Cerebellar cortex (tissue), 1 donor: ENCODE measurements at places on chromosomes 2 and 18.

- DNase-seq, result no peak
Observed at GRCh38 chr2:134537121-134537520, 181.7 kb downstream of the TMEM163 start.

GRCh38 chr2:42949125-42949524 lies 156.7 kb upstream of the HAAO start:
- DNase-seq, result no peak

DNA sequence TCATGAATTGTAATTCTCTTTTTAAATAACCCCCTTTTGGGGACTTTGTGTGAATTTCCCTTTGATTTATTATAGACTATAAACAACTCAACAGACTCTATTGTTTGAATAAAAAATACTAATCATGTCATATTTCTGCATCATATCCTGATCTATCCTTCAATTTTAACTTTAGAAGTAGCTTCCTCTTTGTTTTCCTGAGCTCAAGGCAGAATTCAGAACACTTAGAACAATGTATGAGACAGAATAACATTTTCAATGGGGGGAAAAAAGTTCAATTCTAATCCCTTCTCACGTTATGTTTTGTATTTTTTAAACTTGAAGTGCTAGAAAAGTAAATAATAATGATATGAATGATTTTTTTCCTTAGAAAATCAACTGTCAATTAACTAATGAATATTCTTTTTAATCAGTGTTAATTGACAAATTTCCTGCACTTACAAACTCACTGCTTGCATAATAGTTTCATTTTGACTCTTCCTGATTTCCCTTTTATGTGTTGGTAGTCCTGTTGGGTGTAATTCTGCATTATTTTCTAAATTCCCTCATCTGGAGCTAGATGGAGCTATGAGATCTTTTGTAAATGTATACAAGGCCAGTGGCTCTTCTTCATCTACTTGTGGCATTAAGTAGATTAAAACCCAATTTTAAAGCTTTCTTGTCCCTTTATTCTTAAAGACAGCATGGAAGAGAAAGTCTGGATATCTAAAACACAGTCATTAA lies 326.1 kb downstream of the PARD3B start:
- DNase-seq, result peak; percentile 21

DNA sequence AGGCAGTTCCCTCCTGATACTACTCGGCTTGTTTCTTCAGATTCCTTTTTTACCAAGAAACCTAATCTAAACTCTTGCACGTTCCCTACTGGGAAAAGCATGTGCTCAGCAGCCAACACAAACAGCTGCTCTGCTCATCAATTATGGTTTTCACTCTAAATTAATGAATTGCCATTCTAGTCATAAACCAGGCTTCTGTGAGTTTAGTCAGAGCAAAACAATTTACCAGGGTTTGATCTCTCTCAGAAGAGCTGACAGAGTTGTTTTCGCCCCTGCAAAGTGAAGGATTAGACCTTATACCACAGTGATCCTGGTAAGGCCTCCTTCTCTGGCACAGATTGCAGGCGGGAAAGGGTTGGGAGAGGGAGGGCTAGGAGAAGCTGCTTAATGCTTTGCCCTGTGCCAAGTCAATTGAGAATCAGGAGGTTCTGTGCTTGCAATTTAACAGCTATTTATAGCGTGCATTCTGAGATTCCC lies 57.2 kb downstream of the REEP1 start:
- no peak for DNase-seq

GRCh38 chr2:215754546-215754945 lies 258.8 kb downstream of the MREG start:
- no peak for DNase-seq

DNA sequence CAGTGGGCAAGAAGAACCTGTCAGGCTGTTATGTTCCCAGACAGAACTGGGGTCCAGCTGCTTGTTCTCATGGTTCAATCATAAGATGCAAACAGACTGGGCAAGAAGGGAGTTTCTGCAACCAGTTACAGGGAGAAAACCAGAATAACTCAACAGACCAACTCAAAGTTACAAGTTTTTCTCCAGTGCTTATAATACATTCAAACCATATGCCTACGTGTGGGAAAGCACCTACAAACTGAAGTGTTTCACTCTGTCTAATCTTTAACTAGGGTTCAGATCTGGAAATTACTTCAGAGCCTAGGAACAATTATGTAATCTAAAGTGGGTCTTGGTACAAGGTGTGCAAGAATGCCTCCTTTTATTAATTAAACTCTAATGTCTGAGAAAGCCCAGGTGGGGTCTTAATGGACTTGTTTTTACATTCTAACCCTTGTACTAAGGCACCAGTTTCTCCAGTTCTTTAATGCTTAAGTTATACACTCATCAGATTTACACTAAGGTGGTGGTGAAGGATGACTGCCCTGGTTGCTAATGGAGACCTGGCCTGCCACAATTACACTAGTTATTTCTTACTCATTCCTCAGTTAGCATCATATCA lies 951.9 kb downstream of the TSN start:
- no peak for DNase-seq

- DNase-seq, result no peak
Observed at GRCh38 chr2:168685600-168686451, 116.6 kb upstream of the NOSTRIN start.

- no peak for DNase-seq
Observed at GRCh38 chr2:169480079-169480465, 778 bp downstream of the BBS5 start.

DNA sequence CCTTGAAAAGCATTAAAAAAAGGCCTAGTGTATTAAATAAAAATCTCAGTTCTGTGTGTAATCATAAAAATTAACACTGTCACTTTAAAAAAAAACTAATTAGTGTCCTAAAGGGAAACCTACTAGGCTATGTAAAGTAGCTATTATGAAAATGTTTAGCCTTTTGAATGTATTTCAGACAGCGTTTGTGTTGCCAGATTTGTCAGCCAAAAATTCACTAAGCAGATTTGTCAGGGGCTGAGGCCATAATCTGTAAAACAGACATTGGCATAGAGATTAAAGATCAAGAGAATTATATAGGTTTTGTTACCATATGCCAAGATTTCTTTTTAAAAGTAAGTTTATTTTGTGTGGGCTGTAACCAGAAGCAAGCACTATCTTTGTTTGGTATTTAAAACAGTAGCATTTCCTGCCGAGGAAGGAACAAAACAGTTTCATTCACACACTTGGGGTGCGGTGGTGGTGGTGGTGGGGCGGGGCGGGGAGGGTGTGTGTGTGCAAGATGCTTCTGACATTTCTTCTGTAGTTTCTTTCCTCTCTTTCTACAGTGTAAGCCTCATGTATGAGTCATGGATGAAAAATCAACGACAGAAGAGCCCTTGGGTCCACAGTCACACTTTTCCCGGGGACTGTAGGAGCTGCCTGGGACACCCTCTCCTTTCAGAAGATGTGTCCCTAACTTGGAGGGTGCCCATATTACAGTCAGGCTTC lies 328.5 kb upstream of the FANCL start:
- DNase-seq, result no peak

DNA sequence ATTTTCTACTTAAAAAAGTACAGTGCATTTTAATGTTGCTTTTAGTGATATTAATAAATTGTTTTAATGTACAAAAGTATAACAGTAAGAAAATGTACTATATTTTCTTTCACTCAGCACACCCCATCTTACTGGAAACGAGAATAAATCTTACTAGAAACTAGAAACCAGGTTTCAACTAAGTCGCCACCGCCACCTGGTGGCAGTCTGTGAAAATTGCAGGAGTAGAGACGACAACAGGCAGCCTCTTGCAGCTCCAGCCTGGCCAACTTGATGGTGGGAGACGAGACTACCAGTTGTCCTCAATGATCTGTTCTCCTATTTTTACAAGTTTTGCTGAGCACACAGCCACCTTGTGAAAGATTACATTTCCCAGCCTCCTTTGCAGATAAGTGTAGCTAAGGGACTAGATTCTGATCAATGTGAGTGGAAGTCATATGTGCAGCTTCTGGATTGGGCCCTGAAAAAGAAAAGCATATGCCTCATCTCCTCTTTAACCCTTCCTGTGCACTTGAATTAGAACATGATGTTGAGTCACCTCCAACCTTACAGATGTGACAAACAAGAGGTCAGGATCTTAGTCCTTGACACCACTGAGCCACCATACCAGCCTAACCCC lies 8.7 kb downstream of the OTOF start:
- DNase-seq, result peak; percentile 62

GRCh38 chr2:120921457-120921856 lies 185.8 kb downstream of the GLI2 start:
- no peak for DNase-seq

- no peak for DNase-seq
Observed at GRCh38 chr2:129133692-129134641, 815.3 kb upstream of the HS6ST1 start.

DNA sequence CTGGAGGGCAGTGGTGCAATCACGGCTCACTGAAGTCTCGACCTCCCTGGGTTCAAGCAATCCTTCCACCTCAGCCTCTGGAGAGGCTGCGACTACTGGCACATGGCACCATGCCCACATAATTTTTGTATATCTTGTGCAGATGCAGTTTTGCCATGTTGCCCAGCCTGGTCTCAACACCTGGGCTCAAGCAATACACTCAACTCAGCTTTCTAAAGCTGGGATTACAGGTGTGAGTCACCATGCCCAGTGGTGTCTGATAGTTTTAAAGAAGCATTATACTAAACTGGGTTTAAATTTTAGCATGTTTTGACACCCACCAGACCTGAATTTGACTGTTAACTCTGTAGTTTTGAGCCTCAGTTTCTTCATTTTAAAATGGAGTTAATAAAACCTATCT lies 109.4 kb upstream of the SLC38A11 start:
- no peak for DNase-seq

GRCh38 chr18:7021994-7022840 lies 95.4 kb downstream of the LAMA1 start:
- DNase-seq, result peak; percentile 85

DNA sequence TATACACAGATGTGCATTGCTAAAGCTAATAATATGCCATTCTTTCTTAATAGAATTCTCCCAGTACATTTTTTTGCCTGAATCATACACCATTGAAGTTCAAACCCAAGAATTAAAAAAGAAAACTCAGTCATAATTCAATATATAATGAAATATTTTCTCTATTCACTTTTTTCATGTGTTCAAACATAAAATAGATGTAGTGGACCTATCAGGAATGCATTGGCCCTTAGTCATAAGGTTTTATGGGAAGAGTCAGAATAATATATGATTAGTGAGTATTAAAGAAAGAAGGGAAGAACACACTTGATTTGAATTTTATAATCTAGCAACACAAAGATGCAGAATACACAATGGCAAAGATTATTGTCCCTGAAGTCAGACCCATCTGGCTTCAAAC lies 297.0 kb upstream of the COL3A1 start:
- no peak for DNase-seq
